NT2/D1 (cell line): ENCODE measurements at places on chromosomes 7 and 10.

DNA sequence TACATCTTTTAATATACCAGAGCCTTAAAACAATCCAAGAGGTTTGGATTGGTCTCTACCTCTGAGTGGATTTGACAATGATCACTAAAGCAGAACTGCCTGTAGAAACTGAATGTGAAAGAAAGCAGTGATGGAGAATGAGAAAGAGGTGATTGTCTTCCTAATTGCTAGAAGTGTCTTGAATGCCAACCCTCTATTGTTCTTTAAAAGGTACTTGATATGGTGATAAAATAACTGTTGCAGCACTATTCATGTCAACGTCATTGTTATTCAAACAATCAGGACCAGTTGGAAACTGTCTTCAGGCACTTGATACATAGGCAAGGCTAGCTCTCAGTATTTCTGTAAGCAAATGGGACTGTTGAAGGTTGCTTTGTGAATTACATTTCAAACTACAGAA lies 47.9 kb upstream of the ITPRID1 start:
- peak; percentile 92 for DNase-seq

- no peak for DNase-seq
These were observed 85.4 kb downstream of the FOXL3 start for GRCh38 chr7:375321-375831.

- DNase-seq, result no peak
These were observed 32.3 kb upstream of the ADD3 start for GRCh38 chr10:109975244-109976190.

GRCh38 chr10:86709396-86710185 lies 41.3 kb downstream of the LDB3 start:
- no peak for DNase-seq

- DNase-seq, result no peak
These were observed 106.9 kb upstream of the RHEB start for GRCh38 chr7:151626422-151627115.

GRCh38 chr10:24251547-24251946 lies 42.6 kb downstream of the KIAA1217 start:
- DNase-seq, result no peak

GRCh38 chr10:131259535-131259934 lies 52.0 kb downstream of the TCERG1L start:
- DNase-seq, result no peak

- DNase-seq, result no peak
These were observed 9.4 kb downstream of the CNNM2 start for GRCh38 chr10:102927311-102928010.

- DNase-seq, result no peak
These were observed 13.8 kb downstream of the TCF7L2 start for GRCh38 chr10:112963835-112964234.

GRCh38 chr7:72447465-72448204 lies 35.5 kb upstream of the CALN1 start:
- no peak for DNase-seq

DNA sequence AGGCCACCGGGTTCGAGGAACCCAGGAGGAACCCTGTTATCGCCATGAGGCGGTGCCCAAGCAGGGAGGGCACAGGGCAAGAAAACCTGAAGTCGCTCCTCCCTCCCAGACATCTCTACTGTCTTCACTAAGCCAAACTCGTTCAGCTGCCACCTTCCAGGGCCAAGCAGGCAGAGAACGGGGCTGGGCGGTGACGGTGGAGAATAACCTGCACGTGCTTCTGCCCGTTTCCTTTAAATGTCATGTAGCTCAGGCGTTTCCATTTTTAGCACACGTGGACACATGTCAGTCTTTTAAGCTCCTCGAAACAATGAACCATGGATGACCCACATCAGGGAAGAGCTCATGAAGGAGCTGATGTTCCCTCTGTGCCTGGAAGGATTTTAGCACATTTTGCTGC lies 124.3 kb upstream of the KLF6 start:
- no peak for DNase-seq

DNA sequence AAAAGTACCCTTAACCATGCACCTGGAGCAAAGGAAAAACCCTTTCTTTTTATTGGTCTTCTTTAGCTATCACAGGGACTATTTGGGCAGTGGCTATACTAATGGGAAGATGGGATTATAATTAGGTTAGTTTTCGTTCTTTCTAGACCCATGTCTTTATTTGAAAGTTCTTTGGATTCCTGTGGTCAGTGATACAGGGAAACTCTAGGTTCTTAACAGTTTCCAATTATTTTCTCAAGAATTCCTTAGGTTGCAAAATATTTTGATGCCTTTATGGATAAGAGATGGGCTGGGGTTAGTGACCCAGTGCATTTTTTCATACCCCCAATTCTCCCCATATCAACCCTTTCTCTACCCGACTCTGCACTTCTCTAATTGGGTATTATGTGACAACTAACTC lies 49.0 kb downstream of the ADD3 start:
- DNase-seq, result no peak

GRCh38 chr7:151330661-151331060 lies 11.0 kb upstream of the NUB1 start:
- DNase-seq, result no peak

DNA sequence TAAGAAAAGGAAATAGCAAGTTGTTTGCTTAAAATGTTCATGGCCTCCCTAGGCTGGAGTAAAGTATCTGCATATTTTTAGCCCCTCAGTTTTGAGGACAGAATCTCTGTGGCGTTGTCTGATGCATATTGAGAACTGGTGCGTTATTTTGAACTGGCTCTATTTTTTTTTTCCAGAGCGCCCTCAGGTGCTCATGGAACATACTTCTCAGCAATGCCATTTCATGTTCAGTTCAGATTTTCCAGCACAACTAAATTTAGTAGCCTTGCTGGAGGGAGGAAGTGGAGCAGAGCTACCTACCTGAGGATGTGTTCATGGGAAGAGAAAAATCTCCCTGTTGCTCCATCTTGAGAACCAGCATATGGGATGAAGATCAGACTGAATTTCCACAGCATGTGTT lies 870.5 kb downstream of the LRMDA start:
- DNase-seq, result no peak

- peak; percentile 64 for DNase-seq
These were observed at the start of gene PRKG1 for GRCh38 chr10:51074238-51075028. PRKG1 (plus strand) TSS chr10:51074487.
